ENCODE measurements at places on chromosomes 3 and 15.

DNA sequence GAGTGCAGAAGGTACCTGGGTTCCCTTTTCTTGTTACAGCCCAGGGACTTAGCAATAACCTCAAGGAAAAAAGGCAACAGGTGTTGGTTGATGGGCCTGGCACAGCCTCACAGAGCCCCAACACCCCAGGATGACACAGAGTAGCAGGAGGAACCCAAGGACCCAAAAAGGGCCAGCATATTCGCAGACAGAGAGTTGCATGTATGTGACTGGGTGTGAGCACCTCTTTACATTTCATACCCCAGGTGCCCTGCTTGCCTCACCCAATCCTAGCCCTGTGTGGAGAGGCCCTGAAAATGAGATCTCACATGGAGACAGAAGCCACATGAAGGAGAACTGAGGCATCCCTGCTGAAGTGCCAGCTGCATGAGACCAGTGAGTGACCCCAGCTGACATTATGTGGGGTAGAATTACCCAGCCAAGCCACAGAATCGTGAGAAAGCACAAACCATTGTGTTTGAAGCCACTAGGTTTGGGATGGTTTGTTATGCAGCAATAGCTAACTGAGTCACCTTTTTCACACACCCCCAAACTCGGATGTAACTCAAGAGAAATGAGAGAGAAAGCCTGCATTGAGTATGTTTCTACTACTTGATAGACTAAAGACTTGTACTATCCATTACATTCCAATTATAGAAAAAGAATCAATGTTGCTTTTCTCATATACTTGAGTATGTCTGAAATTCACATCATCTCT is 26.2 kb upstream of the HHATL start:
- DNase-seq = no peak

DNA sequence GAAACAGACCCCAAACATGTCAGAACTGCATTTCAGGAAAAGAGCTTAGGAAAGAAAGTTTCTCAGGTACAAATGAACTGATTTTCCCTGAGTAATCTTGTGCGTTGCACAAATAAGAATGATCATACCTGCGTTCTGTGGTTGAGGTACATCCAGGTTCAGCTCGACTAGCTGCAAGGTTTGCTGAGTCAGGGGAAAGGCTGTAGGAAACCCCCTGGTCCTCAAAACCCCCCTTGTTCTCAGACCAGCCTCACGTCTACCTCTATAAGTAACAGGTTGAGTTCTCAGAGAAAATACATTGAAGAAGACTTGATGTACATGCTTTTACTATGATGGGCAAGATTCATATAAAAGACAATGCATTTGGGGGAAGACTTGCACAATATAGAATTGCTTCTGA is 137.7 kb upstream of the ICE2 start:
- DNase-seq = no peak

DNA sequence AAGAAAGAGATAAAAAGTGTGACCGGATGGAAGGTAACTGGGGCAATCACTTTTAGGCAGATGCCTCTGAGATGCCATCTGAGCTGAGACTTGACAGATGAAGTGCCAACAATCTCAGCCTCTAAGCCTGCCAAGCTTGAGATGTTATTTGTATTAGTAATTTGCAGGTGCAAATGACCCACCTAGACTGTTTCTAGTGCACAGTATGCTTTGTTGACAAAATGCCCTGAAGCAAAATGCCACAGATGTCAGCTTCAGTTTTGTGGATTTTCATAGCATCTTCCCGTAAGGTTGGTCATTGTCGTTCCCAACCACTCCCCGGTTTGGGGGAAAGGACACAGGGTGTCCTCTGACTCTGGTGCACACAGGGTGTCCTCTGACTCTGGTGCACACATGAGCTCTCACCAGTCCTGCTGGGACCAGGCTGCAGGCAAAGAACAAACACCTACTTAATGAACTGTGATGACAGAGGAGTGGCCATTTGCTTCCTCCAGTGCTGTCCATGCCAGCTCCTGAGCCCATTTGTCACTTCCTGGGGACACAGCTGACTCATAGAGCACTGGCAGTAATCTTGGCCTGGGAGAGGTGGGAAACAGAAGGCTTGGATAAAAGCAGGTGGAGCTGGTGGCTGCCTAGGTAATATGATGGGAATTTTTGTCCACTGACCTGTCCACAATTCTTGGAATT is 16.7 kb upstream of the PPP1R2 start:
- DNase-seq = no peak

GRCh38 chr3:52041118-52041731 is 15.1 kb downstream of the DUSP7 start:
- no peak for DNase-seq

GRCh38 chr15:95247071-95247984 is 1016.0 kb downstream of the MCTP2 start:
- DNase-seq = no peak

- DNase-seq = no peak
These were observed 125.3 kb upstream of the SKOR1 start for GRCh38 chr15:67700023-67700422.

- no peak for DNase-seq
These were observed 11.0 kb upstream of the ZNF662 start for GRCh38 chr3:42894698-42895579.

DNA sequence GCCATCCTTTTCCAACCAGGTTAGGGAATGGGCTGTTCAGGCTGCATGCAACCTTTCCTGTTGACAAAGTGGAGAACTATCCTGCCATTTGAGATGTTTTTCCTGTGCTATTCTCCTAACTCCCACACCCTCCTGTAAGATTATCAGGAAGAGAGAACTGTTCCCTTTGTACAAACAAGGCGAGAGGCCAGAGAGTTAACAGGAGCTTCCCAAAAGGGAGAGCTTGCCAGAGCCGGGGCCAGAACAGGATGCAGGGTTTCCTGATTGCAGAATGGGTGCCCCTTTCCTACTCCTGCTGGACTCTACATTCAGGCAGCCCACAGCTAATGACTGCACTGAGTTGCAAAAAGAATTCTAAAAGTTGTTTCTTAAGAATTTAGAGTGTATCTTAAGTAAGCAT is 17.1 kb downstream of the PML start:
- no peak for DNase-seq

- no peak for DNase-seq
These were observed 100.6 kb downstream of the TLE3 start for GRCh38 chr15:69997161-69997485.

GRCh38 chr3:24305795-24306467 is 188.7 kb downstream of the THRB start:
- no peak for DNase-seq

GRCh38 chr3:37980462-37981347 is 9.9 kb upstream of the VILL start:
- no peak for DNase-seq

DNA sequence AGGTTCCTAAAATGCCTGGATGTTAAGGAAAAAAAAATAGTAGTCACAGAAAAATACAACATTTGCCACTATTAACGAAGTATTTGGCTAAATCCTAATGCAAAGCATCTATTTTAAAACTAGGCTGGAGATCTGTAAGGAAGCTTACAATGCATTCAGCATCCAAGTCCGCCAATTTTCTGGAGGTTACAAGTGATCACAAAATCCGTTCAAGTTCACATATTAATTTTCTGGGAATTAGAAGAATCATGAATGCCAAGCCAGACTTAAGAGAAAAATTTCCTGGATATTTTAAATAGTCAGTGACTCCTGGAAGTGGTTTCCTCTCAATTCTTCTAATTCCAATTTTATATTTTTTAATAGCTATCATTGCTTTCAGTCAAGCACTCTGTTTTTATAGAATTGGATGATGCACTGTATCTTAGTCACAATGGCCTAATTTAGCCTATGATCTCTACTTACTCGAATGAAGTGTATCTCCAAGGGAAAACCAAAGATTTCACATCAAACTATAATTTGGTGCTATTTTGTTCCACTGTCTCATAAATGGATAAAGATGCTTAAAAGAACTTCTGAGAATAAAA is 60.4 kb downstream of the P3H2 start:
- no peak for DNase-seq

- no peak for DNase-seq
These were observed 73.9 kb downstream of the IGF1R start for GRCh38 chr15:98722209-98722608.

DNA sequence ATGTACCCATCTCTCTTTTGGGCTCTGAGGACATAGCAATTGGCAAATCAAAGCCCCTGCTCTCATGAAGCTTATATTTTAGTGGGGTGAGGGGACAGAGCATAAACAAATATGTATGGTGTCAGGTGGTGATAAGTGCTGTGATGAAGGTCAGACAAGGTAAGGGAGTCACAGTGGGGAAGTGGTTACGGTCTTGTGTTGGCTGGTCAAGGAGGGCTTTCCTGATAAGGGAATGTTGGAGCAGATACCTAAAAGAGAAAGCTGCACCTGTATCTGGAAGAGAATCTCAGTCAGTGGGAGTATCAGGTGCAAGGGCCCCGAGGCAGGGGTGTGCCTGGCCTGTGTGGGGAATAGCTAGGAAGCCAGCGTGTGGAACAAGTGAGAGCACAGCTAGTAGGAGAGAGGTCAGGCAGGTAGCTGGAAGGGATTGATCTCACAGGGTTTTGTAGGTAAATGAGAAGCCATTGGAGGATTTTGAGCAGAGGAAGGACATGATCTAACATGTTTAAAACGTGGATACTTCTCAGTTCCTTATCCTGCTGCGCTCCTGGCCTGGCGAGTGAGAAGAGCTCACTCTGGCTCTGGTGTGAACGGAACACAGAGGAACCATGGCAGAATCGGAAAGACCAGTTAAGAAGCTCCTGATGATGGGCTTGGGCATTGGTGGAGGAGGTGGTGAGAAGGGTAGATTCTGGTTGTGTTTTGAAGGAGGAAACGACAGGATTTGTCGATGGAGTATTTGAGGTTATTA is 35.5 kb downstream of the MRAS start:
- DNase-seq = no peak

DNA sequence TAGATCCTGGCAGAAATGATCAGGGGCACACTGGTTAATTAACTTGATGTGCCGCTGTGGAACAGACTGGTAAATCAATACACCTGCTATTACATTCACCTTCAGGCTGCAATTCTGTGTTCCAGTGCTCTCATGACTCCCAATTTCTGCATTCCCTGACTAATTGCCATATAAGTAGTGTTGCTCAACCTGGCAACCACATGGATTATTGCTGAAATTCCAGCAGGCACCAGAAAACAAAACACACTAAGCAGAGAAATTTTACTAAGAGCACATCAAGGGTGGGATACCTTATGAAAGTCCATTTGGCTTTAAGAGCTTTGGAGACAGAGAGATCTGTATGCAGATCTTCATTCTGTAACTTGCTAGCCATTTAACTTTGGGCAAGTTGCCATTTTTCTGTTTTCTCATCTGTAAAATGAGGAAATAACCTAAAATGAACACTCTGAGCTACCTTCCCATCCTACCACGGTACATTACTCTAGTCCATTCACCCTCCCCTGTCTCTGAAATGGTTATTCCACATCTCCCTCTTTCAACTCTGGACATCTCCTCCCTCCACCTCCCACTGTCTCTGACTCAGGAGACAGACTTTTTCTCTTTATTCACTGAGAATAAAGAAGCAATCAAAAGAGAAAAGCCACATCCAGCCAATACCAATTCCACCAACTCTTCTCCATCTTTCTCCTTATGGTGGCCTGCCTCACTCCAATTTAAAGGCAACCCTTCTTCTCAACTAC is 54.6 kb downstream of the STAC start:
- no peak for DNase-seq

DNA sequence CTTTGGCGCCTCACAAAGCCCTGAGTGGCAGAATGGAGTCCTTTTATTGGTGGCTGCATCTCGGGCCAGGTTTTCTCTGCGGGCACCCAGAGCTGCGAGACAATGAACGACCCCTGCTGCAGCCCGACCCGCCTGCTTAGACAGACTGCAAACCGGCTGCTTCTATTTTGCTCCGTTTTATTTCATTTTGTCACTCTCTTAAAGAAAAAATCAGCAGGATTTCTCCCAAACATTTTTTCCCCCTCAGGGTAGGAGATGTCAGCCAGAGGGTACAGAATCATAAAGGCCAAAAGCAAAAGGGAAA is 64.8 kb downstream of the OXNAD1 start:
- no peak for DNase-seq

- DNase-seq = no peak
These were observed 2.1 kb downstream of the EPHB1 start for GRCh38 chr3:134797057-134797740.

GRCh38 chr15:51668446-51668845 is 12.9 kb upstream of the SCG3 start:
- DNase-seq = no peak

- peak; percentile 46 for DNase-seq
These were observed 607 bp upstream of the IMP3 start for GRCh38 chr15:75640483-75641178.

- DNase-seq = no peak
These were observed 5.8 kb downstream of the ST3GAL6 start for GRCh38 chr3:98768961-98769360.

DNA sequence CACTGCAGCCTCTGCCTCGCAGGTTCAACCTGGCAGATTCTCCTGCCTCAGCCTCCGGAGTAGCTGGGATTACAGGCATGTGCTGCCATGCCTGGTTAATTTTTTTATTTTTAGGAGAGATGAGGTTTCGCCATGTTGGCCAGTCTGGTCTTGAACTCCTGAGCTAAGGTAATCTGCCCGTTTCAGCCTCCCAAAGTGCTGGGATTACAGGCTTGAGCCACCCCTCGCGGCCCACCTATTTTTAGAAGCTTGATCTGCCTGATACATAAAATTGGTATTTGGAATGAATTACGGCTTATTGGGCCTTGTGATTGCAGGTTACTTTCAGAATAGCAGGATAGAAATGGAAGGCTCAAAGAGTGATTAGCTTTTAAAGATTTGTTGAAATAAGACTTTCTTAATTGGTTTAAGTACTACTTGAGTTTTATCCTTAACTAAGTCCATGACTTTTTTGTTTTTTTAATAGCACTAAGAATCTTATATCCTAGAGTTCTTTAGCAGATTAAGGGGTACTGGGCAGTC is 25.0 kb downstream of the GMPS start:
- DNase-seq = no peak

- no peak for DNase-seq
These were observed 324.0 kb downstream of the UACA start for GRCh38 chr15:70439304-70439877.

- no peak for DNase-seq
These were observed 156.7 kb upstream of the TLE3 start for GRCh38 chr15:70254311-70254869.

DNA sequence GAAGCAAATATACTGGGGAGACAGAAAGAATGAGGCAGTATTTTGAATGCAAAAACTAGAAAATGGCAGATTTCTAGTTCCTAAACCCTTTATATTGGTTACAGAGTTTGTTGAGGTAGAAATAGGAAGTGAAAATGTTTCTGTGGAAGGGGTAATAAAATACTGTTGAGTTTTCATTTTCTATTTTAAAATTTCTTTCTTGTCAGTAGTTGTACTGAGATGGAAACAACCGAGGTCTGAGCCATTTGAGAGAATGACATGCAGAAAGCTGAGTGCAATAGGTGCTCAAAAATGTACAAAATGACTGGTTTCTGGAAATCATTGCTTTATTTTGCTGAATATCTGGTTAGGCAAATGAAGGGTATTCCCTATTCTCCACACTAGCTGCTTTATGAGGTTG is 361.4 kb downstream of the CHL1 start:
- DNase-seq = no peak

GRCh38 chr15:40269604-40270003 is 13.3 kb downstream of the ANKRD63 start:
- DNase-seq = no peak

GRCh38 chr15:29556380-29556779 is 265.9 kb downstream of the TJP1 start:
- no peak for DNase-seq

GRCh38 chr3:172096881-172097420 is 57.6 kb downstream of the FNDC3B start:
- DNase-seq = no peak
